ENCODE measurements at places on chromosomes 3 and 15. TPM values are rescaled to one million over a fixed set of nuclear protein-coding genes. Genes with fewer than 3 reads are reported as not detected.

NXPE3 gene
- 26.8 TPM for polyA plus RNA-seq

DNA sequence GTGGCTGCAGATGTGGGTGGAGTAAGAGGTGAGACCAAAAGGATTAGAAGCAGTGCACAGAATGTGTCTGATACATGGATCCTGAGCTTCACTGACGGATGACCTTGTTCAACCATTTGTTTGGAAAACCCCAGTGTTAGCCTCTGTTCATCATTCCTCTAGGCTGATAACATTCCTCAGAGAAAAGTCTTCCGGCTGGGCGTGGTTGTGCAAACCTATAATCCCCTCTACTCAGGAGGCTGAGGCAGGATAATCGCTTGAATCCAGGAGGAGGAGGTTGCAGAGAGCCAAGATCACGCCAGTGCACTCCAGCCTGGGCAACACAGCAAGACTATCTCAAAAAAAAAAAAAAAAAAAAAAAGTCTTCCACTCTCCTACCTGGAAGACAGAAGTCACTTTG is 23.1 kb upstream of the CHD2 start:
- no peak for DNase-seq

TMEM158 gene
- polyA plus RNA-seq: 0.20 TPM

- DNase-seq: peak; percentile 28
These were observed 23.9 kb downstream of the EIF1B start for GRCh38 chr3:40333416-40333815.

GRCh38 chr3:147008886-147009285 is 397.5 kb downstream of the ZIC4 start:
- no peak for DNase-seq

DNA sequence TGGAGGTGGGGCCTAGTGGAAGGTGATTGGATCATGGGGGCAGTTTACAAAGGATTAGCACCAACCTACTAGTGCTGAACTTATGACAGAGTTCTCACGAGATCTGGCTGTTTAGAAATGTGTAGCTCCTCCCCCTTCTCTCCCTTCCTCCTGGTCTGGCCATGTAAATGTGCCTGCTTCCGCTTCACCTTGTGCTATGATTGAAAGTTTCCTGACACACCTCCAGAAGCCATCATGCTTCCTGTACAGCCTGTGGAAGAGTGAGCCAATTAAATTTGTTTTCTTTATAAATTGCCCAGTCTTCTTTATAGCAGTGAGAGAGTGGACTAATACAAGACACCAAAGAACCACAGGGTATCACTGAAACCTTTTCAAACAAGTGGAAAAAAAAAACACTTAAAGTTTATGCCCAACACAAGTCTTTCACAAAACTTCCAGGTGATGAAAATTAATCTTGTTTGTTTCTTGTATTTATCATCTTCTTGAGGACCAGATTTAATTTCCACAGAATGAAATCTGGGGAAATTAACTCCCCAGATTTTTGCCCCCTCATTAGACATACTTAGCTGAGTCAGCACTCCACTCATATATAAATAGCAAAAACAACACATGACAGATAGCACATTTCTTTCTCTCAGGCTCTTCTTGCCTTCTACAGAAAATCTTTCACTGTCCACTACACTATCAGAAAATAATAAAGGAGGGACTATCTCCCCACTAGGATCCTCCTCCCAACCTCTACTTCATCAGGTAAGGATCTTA is 847.2 kb downstream of the TUSC7 start:
- no peak for DNase-seq

- DNase-seq: no peak
These were observed 316.4 kb downstream of the ZNF621 start for GRCh38 chr3:40841131-40841530.

- no peak for DNase-seq
These were observed 335.8 kb downstream of the MECOM start for GRCh38 chr3:169327546-169328356.

- peak; percentile 60 for DNase-seq
These were observed at the start of gene TEX55 for GRCh38 chr3:119145500-119146167. Gene TEX55, plus strand, starts transcription at chr3:119146165. Its CDS starts 25 bp downstream, at chr3:119146190.

- DNase-seq: no peak
These were observed 410.5 kb downstream of the UNC13C start for GRCh38 chr15:54388746-54389145.

Data from right cardiac atrium (tissue), 5 donors.